Activated CD4-positive, alpha-beta memory T cell treated with anti-CD3 and anti-CD28 coated beads for 36 hours (primary cell): ENCODE measurements at places on chromosomes 2 and 18. TPM values are rescaled to one million over a fixed set of nuclear protein-coding genes. Genes with fewer than 3 reads are reported as not detected.

Gene ASPRV1
- 0.71 TPM for total RNA-seq

Gene MATN3
- not detected for total RNA-seq

Gene ARHGAP15
- total RNA-seq = 71.2 TPM

Gene CAPN14
- total RNA-seq = 0.19 TPM

Gene PAX3
- total RNA-seq = not detected

Gene BOLL
- not detected for total RNA-seq

Gene TGFA
- total RNA-seq = 0.58 TPM

GRCh38 chr2:144629935-144630334 is 110.0 kb upstream of the ZEB2 start:
- DNase-seq = no peak

GRCh38 chr18:77098029-77098428 is 34.6 kb downstream of the MBP start:
- no peak for DNase-seq

DNA sequence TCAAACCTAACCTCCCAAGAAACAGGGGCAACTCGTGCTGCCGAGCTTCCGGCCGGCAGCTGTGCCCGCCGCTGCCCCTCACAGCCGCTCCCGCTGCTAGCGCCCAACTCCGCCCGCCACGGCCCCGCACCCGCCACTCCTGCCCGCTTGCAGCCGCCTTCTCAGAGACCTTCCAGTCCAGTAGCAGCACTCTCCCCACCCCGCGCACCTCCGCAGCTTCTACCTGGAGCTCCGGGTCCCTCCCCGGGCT is 722 bp upstream of the C2orf15 start:
- DNase-seq = no peak

GRCh38 chr2:215577356-215577755 is 141.5 kb upstream of the FN1 start:
- DNase-seq = no peak

GRCh38 chr2:9243357-9243756 is 36.7 kb downstream of the ASAP2 start:
- no peak for DNase-seq

DNA sequence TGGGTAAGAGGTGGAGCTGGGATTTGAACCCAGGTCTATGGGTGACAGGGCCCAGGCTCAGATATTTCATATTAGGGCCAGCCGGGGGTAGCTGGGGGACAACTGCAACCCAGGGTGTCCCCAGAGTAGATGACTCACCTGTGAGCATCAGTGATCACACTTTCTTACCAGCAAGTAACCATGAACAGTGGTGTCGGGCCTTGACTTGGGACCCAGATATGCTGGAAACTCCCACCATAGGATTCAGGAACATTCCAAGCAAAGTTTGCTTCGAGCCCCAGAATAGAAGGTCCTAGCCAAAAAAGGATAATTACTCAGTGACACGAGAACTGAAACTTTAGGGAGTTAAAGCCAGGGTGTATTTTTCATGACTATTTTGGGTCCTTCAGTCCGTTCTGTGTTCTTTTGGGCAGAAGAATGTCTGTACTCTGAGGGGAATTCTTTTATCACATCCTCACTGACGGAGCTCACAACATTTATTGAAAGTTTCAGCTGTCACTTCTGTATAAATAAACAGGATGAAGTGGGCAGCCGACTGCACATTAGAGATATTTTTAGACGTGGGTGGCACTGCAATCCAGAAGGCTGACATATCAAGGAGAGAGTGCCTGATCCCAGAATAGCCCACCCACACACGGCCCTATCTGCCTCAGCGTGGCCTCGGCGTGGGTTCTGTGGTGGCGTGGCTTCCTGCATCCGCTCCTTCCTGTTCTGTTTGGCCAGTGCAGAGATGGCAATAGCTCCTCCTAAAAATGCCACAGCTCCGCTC is 45.6 kb downstream of the RAMP1 start:
- peak; percentile 65 for DNase-seq

- DNase-seq = no peak
These were observed 2.0 kb upstream of the TEX44 start for GRCh38 chr2:231590614-231591013.

GRCh38 chr2:38997781-38998180 is 108.1 kb downstream of the ARHGEF33 start:
- no peak for DNase-seq

DNA sequence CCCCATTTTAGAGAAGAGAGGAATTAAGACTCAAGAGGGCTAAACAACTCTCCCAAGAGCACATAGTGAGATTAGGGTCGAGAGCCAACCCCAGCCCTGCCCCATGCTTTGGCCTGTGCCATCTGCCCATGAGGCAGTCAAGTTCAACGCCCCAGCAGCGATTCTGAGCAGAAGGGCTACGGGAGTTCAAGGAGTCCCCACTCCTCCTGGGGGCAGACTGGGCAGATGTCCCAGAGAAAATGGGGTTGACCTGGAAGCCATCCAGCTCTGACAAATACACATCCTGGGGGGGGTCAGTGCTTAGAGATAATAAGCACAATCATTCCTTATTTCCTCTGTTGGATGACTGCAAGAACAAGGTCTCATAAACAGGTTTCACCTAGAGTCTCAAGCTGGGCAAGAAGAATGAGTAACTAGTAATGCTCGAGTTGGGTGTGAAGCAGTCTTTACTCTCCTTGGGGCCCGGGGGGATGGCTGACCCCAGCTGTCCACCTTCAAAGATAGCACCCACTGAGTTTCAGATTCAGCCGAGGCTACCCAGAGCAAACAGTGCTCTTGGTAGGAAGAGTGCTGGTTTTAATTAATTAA is 716.4 kb downstream of the RNF144A start:
- DNase-seq = no peak

DNA sequence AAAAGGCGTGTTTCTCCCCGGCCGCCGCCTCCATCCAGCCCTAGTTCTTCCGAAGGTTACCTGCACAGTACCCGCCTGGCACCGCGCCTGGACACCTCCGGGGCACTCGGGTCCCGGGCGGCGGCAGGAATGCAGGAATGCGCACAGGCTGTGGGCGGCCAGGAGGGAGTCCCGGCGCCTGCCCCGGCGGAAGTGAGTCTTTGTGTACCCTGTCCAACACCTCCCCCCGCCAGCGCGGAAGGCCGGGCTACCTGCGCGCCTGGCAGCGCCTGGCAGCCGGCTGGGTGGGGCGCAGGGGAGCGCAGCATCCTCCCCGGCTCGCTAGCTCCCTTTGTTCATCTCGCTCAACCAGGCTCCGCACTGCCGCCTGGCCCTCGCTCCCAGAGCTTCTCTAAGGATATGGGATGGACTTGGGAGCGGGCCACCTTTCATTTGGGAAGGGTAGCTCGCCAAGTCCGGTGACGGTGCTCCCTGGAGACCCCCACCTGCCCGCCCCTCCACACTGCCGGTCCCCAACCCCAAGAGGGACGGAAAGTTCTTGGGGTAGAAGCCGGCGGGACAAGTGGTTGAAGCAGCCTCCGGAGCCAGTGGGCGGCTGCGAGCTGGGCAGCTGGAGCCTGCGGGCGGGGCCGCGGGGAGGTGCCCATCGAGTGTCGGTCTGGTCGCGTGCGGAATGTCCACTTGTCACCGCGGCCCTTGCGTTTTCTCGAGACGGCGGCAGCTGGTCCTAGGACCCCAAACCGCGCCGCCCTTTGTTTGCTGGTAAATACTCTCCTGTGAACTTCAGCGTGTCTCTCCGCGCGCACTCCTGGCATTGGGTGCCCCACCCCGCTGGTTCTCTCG is 1.2 kb upstream of the ST6GAL2 start:
- DNase-seq = no peak

GRCh38 chr2:43448011-43448821 is 147.6 kb downstream of the THADA start:
- DNase-seq = no peak

DNA sequence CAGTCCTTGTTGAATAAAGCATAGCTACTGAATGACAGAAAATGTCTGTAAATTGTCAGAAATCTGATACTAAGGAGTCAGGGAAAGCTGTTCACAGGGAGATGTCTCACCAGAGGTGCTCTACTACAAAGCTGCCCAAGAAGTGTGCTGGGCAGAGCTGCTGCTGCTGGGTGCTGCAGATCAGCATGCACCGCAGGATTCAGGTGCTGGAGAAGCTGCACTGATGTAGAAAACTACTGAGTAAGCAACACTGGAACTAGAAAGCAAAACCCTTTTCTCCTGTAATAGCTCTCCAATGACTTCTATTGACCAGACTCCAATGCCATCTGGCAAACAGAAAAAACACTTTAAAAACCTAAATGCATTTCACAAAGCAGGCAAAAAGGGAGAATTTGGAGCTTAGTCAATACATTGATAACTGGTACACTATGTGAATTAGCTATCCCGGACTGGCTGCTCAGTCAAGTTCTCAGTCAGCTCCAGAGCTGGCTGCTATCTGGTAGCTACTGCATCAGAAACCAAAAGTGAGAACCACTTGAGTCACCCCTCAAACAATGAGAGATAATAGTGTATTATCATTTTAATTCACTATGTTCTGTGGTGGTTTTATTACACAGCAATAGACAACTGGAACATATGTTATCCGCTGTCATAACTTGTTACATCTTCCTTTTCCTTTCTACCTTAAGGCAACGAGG is 493.1 kb downstream of the CPS1 start:
- DNase-seq = no peak

GRCh38 chr2:41736586-41736985 is 311.2 kb upstream of the PKDCC start:
- DNase-seq = no peak

- no peak for DNase-seq
These were observed 5.4 kb downstream of the TTLL4 start for GRCh38 chr2:218716070-218716469.

- no peak for DNase-seq
These were observed 68.9 kb downstream of the MEX3C start for GRCh38 chr18:51128533-51128932.

DNA sequence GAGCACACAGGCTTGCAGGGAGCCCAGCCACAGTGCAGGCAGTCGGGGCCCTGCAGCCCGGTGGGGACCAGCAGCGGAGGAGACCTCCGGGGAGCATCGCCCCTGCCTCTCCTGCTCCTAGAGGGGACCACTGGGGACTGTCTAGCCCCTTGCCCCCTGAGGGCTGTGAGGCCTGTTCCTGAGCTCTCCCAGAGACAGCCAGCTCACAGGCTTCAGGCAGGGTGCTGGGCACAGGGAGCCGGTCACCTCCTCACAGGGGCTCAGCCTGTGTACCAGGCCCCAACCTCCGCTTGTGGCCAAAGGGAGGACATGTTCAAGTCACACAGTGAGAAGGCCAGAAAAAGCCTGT is 3.5 kb upstream of the NMUR1 start:
- no peak for DNase-seq

- no peak for DNase-seq
These were observed 255.3 kb downstream of the VAPA start for GRCh38 chr18:10169064-10169562.

- no peak for DNase-seq
These were observed 818.1 kb upstream of the SOX11 start for GRCh38 chr2:4873876-4874593.

GRCh38 chr2:88059979-88060906 is 4.7 kb upstream of the KRCC1 start:
- peak; percentile 47 for DNase-seq

DNA sequence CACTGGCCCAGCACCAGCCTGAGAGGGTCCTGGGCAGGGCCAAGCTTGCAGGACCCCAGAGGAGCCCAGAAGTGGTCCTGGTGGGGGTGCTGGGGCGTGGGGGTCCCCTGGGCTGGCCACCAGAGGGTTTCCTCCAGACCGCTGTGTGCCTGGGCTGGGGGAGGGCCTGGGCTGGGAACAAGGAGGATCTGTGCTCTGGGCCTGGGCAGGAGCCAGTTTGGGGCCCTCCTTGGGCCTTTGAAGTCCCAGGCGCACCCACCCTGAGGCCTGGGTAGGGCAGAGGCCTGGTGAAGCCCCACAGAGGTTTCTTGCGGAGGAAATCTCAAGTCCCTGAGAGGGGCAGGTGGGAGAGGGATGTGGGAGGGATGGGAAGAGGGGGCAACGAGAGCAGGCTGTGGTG is 63.4 kb upstream of the GPC1 start:
- no peak for DNase-seq

DNA sequence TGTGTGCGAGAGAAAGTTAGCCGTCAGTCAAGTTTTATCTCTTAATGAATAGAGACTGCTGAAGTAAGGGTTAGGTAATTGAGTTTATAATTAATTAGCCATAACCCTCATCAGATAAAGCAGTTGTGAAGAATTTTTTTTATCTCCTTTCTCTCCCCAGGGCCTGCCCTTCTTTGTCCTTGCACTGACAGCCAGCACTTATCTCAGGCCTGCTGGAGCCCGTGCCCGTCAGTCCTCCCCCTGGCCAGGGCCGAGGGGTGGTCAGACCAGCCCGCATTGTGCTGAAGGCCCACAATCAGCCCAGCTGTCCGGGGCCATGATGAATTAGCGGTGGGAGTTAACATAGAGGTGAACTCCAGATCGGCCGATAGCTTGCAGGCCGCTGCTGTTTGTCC is 315.7 kb downstream of the GBX2 start:
- no peak for DNase-seq

DNA sequence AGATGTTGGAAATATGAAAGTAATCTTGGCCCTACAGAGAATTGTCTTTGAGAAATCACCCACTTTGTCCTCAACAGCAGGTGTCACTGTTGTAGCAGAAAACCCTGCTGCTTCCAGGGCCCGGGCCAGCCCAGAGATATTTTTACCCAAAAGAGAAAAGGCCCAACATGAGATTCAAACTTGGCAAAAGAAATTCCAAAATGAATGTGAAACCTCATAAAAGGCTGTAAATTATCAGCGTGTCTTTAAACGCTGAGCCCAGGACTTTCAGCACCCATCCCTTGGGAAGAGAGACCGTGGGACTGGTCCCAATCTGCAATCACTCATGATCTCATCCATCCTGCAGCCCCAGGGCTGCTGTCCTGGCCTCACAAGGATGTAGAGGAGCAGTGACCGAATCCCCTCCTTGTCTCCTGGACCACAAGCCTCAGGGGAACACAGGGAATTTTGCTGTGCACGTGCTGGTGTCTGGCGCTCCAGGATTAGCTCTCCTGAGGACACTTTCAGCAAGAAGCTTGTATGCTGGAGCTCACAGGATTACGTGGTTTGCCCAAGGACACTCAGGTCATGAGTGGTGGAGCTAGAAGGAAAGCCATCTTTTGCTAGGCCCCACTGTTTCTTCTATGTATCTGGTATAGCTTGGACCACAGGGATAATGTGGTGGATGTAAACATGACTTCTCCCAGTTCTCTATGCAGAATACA is 202.1 kb downstream of the RNF144A start:
- peak; percentile 17 for DNase-seq

- no peak for DNase-seq
These were observed 156.7 kb upstream of the SALL3 start for GRCh38 chr18:78822949-78823285.

DNA sequence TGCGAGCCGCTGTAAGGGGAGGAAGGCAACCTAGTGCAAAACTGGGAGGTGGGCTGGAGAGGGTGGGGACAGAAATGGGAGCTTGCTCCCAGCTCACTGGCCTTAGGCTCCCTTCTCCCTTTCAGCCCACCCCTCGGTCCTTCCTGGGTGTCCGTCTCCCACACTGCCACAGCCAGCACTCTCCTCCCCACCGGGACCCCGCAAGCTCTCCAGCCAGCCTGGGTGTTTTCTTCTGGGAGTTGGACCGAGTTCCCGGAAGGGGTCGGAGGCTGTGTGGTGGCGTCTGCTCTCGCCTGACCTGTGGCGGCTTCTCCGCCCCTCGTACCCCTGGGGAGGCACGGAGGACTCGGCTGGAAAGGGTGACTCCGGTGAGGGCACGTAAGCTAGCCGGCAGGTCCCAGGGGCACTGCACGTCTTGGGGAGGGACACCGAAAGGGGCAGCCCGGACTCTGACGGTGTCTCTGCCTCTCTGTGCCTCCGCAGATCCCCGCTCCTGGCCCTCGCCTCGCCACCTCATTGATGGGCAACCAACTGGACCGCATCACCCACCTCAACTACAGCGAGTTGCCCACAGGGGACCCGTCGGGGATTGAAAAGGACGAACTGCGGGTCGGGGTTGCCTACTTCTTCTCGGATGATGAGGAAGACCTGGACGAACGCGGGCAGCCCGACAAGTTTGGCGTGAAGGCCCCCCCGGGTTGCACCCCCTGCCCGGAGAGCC is 1.1 kb downstream of the LRATD1 start:
- DNase-seq = no peak
